ENCODE measurements at places on chromosomes 16 and 17.

DNA sequence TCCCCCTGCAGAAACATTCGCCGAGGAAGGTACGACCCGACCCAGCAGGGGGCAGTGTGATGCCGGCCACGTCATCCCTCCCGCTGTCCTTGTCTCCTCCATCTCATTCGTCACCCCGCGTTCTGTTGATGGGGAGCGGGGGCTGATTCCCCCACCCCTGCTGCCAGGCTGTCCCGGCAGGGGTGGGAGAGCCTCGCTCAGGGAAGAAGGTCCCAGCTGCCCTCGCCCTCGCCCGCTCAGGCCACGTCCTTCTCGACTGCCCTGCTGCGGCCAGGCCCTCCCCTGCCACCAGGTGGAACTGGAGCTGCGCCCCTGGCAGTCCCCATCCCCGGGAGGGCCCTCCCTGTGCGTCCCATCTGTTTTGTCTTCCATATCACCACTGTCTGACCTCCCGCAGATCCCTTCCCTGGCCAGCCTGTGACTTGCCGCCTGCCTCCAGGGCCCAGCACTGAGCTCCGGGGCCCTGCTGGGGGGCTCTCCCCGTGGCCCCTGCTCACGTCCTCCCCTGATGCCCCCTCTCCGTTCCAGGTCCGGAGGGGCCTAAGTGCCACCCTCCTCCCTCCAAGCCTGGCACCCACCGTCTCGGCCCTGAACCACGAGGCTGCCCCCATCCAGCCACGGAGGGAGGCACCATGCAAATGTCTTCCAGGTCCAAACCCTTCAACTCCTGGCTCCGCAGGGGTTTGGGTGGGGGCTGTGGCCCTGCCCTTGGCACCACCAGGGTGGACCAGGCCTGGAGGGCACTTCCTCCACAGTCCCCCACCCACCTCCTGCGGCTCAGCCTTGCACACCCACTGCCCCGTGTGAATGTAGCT lies 20.6 kb downstream of the ADAM11 start:
- peak; percentile 28 for DNase-seq

- DNase-seq, result peak; percentile 27
Measured at GRCh38 chr17:78661093-78661770, 84.0 kb upstream of the DNAH17 start.

DNA sequence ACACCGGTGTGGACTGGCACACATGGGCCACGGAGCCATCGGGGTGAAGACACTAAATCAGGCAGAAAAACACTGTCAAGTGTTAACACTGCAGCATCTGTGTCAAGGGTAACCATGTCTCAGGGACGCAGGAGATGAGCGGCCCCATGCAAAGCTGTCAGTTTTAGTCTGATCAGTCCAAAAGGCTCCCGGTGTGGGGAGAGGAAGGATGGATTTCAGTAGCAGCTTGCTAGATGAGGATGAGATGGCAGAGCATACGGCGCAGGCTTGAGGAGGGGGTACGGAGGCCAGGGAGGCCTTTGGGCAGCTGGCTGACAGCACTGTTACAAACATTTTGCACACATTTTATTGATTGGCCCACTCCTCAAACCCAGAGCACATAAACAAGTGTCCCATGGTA lies 98.1 kb downstream of the GNAO1 start:
- DNase-seq, result no peak

DNA sequence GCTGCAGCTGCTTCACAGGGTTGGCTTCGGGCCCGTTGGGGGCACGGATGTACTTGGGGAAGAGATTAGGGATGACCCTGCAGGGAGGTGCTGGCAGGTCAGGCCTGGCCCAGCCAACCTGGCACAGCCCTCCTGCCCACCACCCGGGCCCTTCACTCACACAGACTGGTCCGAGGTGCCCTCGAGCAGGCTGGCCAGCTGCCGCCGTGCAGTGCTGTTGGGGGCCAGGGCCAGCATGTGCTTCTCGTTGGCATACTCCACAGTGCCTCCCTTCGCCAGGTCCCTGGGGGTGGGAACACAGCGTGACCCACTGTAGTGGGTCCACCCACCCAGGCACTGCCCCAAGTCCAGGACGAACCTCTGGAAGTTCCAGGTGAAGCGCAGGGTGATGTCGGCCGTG lies 9.9 kb downstream of the CTU2 start:
- DNase-seq, result no peak

DNA sequence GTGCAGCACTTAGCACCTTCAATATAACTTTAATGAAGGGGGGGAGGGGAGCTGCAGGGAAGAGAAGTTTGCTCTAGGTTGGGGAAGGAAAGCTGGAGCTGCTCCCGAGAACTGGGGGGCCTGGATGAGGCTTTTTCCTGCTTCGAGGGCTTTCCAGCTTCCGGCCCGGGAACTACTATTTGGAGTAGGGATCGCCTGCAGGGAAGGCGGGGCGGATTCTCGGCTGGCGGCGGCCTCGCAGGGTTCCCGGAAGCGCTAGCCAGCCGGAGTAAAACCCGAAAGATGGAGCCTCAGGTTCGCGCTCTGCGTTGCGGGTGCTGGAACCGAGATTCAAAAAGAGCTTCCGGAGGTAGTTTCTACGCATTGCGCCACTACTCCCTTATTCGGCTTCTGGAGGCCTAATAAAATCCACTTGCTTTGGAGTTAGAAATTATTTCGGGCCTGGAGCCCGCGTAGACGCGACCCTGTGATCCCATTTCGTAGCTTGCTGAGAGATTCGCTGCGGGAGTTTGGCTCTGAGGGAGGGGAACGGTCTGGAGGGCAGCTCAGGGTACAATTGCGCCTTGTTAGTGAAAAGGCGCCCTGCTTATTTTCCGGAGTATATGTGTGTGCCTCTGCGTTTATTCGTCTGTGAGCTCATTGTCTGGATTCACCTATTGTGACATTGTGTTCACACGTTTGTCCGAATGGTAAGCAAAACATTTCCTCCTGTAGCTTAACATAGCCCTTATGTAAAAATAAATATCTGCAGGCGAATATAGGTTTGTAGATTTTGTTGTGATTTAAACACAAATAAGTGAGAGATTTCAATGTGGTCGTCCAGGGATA lies 652 bp downstream of the PRAC2 start:
- DNase-seq, result peak; percentile 37

DNA sequence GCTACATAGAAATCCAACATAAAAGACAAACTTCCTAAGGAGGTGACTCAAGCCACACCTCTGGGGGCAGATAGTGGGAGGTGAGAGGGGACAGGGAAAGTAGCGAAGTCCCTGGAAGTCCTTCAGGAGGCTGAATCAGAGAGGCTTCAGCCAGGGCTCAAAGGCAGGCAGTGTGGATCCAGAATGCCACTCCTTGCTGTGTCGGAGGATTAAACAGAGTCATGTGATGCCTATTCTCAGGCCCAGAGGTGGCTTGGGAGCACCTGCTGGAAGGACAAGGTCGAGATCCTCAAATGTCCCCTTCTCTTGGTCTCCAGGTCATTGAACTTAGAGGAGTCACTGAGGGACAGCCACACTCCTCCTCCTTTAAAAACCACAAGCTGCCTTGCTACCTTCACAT lies 391.1 kb downstream of the SOX9 start:
- no peak for DNase-seq

DNA sequence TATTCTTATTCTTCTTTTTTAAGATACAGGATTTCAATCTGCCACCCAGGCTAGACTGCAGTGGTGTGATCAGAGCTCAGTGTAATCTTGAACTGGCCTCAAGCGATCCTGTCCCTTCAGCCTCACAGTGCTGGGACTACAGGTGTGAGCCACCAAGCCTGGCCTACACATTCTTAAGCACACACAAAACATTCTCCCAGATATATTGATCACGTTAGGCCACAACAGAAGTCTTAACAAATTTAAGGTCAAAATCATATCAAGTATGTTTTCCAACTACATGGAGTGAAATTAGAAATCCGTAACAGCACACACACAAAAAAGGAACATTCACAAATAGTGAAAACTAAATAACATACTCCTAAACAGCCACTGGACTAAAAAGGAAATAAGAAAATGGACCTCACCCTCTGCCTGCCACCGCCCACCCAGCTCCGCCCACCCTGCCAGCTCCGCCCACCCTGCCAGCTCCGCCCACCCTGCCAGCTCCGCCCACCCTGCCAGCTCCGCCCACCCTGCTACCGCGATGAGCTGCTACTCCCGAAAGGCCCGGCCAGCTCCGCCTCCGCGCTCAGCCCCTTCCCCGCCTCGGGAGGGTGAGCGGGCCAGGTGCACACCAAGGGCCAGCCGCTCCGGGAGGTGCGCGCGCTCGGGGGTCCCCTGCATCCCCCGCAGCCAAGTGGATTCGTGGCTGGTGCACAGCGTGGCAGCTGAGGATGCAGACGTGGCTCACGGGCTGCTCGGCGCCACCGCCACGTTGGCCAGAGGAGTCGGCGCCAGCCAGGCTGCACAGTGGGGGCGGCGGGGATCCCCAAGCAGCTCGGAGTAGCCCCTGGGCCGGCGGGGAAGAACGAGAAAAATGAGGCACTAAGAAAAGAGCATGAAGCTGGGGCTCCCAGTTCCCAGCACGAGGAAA lies 41.2 kb downstream of the C16orf87 start:
- no peak for DNase-seq

DNA sequence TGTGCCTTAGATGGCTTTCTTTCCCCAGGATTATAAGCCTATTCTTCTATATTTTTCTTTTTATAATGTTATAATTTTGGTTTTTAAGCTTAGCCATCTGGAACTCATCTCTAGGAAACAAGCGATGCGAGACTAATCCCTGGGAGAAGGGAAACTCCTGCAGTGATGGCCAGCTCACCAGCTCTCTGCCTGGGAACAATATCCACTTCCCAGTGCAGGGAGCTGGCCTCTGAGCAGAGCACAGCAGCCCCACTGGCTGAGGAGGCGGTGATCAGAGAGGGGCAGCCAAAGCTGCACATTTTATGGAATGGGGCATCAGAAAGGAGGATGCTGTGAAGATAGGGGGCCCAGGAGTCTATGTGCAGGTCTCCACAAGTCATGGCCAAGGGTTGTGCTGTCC lies 183.3 kb downstream of the LGALS9B start:
- no peak for DNase-seq

GRCh38 chr17:7313088-7313889 lies 1.9 kb downstream of the GPS2 start:
- DNase-seq, result no peak

DNA sequence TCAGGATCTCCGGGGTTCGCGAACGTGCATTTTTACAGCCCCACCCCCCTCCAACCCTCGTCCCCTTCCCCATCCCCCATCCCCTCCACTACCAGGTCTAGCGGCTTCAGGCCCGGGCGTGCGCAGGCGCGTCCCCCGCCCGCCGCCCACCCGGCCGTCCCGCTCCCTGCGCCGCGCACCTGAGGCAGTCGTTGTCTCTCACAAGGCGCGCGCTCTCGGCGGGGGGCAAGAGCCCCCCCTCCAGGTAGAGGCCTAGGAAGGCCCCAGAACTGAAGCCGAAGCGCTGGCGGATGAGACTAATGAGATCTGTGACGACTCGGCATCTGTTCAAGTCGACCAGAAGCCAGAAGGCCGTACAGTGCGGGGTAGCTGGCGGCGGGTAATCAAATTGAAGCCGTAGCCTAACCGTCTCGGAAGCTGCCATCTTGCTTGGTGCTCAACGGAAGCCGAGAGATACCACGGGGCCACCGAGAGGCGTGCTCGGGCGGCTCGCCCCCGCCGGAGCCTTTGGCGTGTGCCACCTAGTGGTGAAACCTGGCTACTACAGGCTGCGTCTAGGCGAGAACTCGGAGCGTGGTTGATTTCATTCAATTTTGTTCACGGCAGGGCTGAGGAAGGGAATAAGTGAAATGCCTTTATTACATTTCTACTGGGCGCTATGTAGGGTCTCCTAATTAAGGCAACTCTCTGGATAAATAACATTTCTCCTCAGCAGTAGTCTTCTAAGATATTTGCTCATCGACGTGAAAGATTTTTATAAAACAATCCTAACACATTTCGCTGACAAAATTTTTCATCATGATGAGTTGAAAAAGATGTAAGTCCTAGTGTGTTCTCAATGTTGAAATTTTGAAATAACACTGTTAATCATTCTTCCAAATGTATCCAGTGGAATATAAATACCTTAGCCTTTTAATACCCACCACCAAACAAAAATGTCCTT lies at the start of gene COIL:
TSS of gene COIL (minus strand) at position 455 of the 943 bp plus-strand sequence. CDS start at position 424, 31 bp downstream.
- peak; percentile 74 for DNase-seq
